Activated gamma-delta T cell treated with Interleukin-2 at 50 U/mL for 16 hours (primary cell): ENCODE measurements at places on chromosomes 6 and 20.

DNA sequence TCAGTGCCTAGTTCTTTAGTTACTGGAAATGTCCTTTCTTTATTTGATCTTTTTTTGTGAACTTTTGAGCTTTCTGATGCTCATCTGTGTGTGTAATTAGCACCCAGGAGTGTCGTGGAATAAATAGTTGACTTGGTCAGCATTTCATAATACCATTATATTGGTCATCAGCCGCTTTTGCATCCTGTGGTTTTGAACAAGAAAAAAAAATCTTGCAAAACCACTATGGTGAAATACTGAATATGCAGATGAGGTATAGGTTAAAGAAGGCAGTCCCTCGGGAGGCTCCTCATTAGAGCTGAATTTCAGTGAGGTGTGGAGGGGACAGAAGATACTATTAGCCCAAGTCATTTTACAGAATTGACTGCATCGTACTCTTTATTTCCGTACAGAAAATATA is 90.1 kb downstream of the FOXO3 start:
- DNase-seq = no peak

GRCh38 chr20:35005463-35005961 is 49.8 kb downstream of the MYH7B start:
- DNase-seq = no peak

DNA sequence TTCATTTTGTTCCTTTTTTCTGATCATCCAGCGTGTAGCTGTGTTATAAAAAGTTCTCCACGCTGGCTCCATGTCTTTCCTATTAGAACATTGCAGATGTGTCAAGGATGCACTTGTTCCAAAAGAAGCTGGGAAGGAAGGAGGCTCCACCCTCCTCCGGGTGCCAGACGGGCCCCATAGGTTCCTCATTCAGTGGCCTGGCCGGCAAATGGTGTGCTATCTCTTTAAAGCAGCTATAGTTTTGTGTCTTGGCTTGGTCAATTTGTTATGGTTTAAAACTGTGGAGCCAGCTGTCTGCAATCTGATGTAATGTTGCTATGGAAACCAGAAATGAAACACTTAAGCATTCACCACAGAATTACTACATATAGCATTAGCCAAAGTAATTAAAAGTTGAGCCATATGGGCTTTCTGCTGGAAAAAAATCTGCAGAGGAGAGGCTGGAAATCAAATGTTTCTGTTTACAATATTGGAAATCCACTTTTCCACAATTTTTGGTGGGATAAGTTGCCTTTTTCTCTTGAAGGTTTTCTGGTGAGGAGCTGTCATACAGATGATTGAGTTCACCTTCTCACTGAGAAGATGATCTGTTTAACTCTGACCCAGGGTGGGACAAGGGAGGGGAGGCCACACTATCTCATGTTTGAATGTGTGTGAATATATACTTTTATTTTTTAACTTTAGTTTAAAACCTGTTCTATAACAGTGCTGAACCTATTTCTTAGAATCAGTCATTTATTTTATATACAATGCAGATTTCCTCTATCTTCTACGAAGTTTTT is 167.4 kb downstream of the SASH1 start:
- DNase-seq = no peak

DNA sequence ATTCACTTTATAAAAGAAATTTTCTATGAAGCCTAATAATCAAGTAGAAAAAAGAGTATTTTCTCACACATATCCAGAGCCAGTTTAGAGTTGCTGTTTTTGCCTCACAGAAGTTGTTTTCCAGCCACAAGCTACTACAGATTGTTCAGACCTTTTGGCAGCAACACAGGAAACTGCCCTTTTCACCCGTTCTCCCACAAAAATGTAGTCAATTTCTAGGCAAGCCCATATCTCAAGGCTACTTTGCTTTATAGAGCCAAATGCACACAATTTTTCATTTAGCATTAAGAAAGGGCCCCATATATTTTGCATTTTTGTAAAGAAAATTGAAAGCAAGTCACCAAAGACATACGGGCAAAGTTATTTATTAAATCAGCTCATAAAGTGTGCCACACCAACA is 49.5 kb downstream of the EPB41L2 start:
- no peak for DNase-seq

GRCh38 chr20:38178581-38178980 is 13.5 kb upstream of the TGM2 start:
- no peak for DNase-seq

DNA sequence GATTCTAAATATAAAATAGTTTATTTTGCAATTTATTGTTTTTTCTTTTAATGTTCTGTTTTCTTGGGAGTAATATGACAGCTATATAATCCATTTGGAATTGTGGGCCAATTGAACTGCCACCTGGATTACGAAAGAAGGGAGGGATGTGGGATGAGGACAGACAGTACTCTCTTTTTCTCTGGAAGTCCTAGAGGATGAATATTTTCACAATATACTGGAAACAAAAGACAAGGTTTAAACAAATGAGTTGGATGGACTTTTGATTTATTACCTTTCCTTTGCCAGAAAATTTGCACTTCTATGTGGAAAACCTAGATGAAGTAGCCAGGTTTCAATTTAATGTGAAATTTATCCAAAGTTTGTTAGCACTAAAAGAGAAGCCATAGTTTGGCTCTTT is 325.5 kb upstream of the IMPG1 start:
- DNase-seq = no peak

DNA sequence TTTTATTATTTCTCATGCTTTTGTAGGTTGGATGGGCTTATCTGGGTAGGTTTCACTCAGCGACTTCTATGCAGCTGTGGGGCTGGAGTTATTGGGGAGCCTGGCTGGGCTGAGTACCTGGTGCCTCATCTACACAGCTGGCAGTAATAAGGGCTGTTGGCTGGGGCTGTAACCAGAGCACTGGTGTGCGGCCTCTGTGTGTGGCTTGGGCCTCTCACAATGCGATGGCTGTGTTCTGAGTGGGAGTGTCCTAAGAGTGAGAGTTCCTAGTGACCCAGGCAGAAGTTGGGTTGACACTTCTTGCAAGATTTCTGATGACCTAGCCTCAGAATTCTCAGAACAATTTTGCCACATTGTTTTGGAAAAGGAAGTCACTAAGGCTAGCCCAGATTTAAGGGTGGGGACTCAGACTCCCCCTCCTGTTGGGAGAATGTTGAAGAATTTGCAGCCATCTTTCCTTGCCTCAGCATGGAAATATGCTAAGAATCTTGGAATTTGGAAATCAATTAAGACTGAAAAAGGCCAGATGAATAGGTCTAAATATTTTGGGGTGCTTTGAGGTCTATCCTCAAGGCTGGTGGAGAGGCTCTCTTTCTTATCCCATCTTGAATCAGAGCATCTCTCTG is 158.8 kb downstream of the SCP2D1 start:
- DNase-seq = no peak
